Bronchial epithelial cell (primary cell): ENCODE measurements at places on chromosomes 1 and 21. TPM values are rescaled to one million over a fixed set of nuclear protein-coding genes. Genes with fewer than 3 reads are reported as not detected.

The MIS18A gene
- 4.2 and 7.0 TPM in 2 replicates for total RNA-seq

The MAP3K7CL gene
- 5.8 and 8.1 TPM in 2 replicates for total RNA-seq

The LCA5L gene
- 0.53 and 3.2 TPM in 2 replicates for total RNA-seq

The ACADM gene
- total RNA-seq: 13.7 TPM in 2 replicates

The ADORA3 gene
- not detected in 2 replicates for total RNA-seq

The KCNA2 gene
- total RNA-seq: not detected in 2 replicates

The LYPLA2 gene
- total RNA-seq: 41.9 and 42.6 TPM in 2 replicates

The MXRA8 gene
- total RNA-seq: 0.51 and 5.0 TPM in 2 replicates

The SPRR1A gene
- 41.2 TPM in 1 of 2 replicates, not detected in the other for total RNA-seq

The RGS18 gene
- under 0.01 TPM in 1 of 2 replicates, not detected in the other for total RNA-seq

The ZNF683 gene
- not detected in 2 replicates for total RNA-seq

The SPATA46 gene
- total RNA-seq: not detected in 2 replicates

The IL20 gene
- total RNA-seq: 0.53 TPM in 1 of 2 replicates, not detected in the other

The PRAMEF1 gene
- not detected in 2 replicates for total RNA-seq

The ACOT11 gene
- 3.4 and 6.0 TPM in 2 replicates for total RNA-seq

The CELSR2 gene
- total RNA-seq: 9.2 and 30.6 TPM in 2 replicates

The PADI2 gene
- total RNA-seq: 1.0 and 1.3 TPM in 2 replicates

The HCN3 gene
- total RNA-seq: 0.90 and 1.1 TPM in 2 replicates

The PRDX6 gene
- 159 and 185 TPM in 2 replicates for total RNA-seq

The ARTN gene
- 8.7 and 20.1 TPM in 2 replicates for total RNA-seq

The PODN gene
- 0.53 TPM in 1 of 2 replicates, not detected in the other for total RNA-seq

The FBLIM1 gene
- total RNA-seq: 60.9 and 72.4 TPM in 2 replicates
